ENCODE measurements at places on chromosomes 1 and 21. TPM values are rescaled to one million over a fixed set of nuclear protein-coding genes. Genes with fewer than 3 reads are reported as not detected.

Gene FBLIM1
- total RNA-seq = not detected

Gene INSRR
- 0.05 TPM for total RNA-seq

Gene CDC20
- 87.0 TPM for total RNA-seq

Gene CYYR1
- not detected for total RNA-seq

Gene C4BPA
- not detected for total RNA-seq

Gene SHISA4
- total RNA-seq = 0.34 TPM

Gene XKR8
- total RNA-seq = 9.9 TPM

Gene CHI3L2
- 26.7 TPM for total RNA-seq

Gene CD84
- total RNA-seq = 6.3 TPM

Gene DNALI1
- not detected for total RNA-seq

Gene SMAP2
- 128 TPM for total RNA-seq

Gene UTS2
- not detected for total RNA-seq

Gene CFHR3
- not detected for total RNA-seq

Gene SPAG17
- total RNA-seq = not detected

Gene CFHR5
- total RNA-seq = not detected

Gene GJA9
- total RNA-seq = not detected

Gene GLUL
- 220 TPM for total RNA-seq

Gene GUCA2B
- total RNA-seq = not detected

Gene FAM78B
- total RNA-seq = 0.18 TPM

Gene DIPK1A
- 17.8 TPM for total RNA-seq

Gene FMO5
- 0.55 TPM for total RNA-seq

Gene TNNI3K
- total RNA-seq = not detected

Gene IRF2BP2
- total RNA-seq = 118 TPM

Gene GPR37L1
- total RNA-seq = not detected

Gene VSIG8
- not detected for total RNA-seq

Gene LCE1D
- total RNA-seq = not detected

Gene OLIG2
- total RNA-seq = not detected

Gene C1orf94
- not detected for total RNA-seq

Gene SPRR2F
- total RNA-seq = not detected

Gene MRPL9
- 89.4 TPM for total RNA-seq

Gene TMEM269
- 0.30 TPM for total RNA-seq

Gene GCSAML
- total RNA-seq = not detected

Gene FAM72A
- total RNA-seq = 18.2 TPM

Gene DIRAS3
- total RNA-seq = not detected

Gene CLEC20A
- total RNA-seq = not detected

Gene PTPRU
- 0.43 TPM for total RNA-seq

Gene KIF21B
- total RNA-seq = 109 TPM

Gene THBS3
- total RNA-seq = 28.2 TPM

Gene ZBTB40
- 20.1 TPM for total RNA-seq

Gene OR10K2
- not detected for total RNA-seq

Gene TMEM82
- not detected for total RNA-seq

Gene BARHL2
- not detected for total RNA-seq

Gene S100A4
- total RNA-seq = 603 TPM

Gene FCN3
- not detected for total RNA-seq

Gene SAMD13
- 0.40 TPM for total RNA-seq

Gene TRIM46
- total RNA-seq = 19.1 TPM

Gene TTC22
- total RNA-seq = 10.2 TPM

Gene TMPRSS3
- total RNA-seq = 5.1 TPM

Gene NT5C1A
- total RNA-seq = not detected

Measured in activated naive CD4-positive, alpha-beta T cell treated with anti-CD3 and anti-CD28 coated beads, Interleukin-2, amount 10 ng/mL, durations not matched to agents 5 hours and 36 hours (primary cell).